ENCODE measurements at places on chromosomes 13 and 19. TPM values are rescaled to one million over a fixed set of nuclear protein-coding genes. Genes with fewer than 3 reads are reported as not detected.

Gene DLL3
- total RNA-seq: not detected

Gene C1QTNF9
- total RNA-seq: not detected

- no peaks in the 10 kb centered on the region for H3K27me3 ChIP-seq
- no peak overlapping the region for H3K27ac ChIP-seq
- peaks cover 6% of the 10 kb centered on the region for H3K36me3 ChIP-seq
- peaks cover 33% of the 10 kb centered on the region for H3K4me1 ChIP-seq
Measured at GRCh38 chr19:49515767-49516166, 3.3 kb downstream of the FCGRT start.

DNA sequence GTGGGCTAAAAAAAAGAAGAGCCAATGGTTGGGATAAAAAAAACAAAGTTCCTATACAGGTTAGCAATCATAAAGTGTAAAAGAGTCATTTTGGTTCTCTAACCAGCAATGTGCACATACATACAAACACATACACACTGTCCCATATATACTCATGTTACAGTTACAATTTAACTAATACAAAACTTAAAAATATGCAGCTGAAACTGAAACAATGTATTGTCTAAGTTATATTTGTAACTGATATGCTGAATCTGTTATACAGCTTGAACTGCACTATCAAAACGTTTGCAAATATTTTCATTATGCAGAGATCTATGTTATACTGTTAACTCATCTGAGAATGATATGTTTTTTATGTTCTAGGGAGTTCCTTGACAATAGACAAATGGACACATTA is 173.7 kb downstream of the KLF12 start:
- DNase-seq: no peak
- H3K36me3 ChIP-seq: no peaks in the 10 kb centered on the region

DNA sequence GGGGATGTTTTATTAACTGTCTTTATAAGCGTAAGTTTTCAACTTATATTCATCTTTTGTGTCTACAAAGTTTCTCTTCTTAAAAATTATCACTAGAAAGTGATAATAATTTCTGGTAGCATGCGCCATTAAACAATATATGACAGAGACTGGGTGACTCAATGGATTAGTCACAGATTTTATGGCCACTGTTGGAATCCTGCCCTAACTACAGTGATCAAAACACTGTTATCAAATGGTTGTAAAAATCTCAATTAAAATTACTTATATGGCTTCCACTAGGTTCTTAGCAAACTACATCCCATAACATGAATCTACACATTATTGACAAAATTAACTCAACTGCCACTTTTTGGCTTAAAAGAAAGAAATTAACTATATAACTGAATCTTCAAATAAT is 350.0 kb downstream of the DACH1 start:
- H3K4me1 ChIP-seq: no peaks in the 10 kb centered on the region
- no peak overlapping the region for H3K27ac ChIP-seq
- no peak for DNase-seq
- H3K27me3 ChIP-seq: no peaks in the 10 kb centered on the region

- H3K27ac ChIP-seq: no peak overlapping the region
- DNase-seq: no peak
- peaks cover 21% of the 10 kb centered on the region for H3K27me3 ChIP-seq
- no peak overlapping the region for H3K4me3 ChIP-seq
- no peaks in the 10 kb centered on the region for H3K36me3 ChIP-seq
- no peaks in the 10 kb centered on the region for H3K4me1 ChIP-seq
Measured at GRCh38 chr19:6654347-6655310, 15.3 kb downstream of the TNFSF14 start.

- no peak overlapping the region for H3K27ac ChIP-seq
- H3K27me3 ChIP-seq: no peaks in the 10 kb centered on the region
- no peak overlapping the region for H3K4me3 ChIP-seq
- H3K4me1 ChIP-seq: peaks cover 11% of the 10 kb centered on the region
- DNase-seq: no peak
- H3K36me3 ChIP-seq: peaks cover 60% of the 10 kb centered on the region
Measured at GRCh38 chr19:54107876-54108490, 5.3 kb downstream of the NDUFA3 start.

DNA sequence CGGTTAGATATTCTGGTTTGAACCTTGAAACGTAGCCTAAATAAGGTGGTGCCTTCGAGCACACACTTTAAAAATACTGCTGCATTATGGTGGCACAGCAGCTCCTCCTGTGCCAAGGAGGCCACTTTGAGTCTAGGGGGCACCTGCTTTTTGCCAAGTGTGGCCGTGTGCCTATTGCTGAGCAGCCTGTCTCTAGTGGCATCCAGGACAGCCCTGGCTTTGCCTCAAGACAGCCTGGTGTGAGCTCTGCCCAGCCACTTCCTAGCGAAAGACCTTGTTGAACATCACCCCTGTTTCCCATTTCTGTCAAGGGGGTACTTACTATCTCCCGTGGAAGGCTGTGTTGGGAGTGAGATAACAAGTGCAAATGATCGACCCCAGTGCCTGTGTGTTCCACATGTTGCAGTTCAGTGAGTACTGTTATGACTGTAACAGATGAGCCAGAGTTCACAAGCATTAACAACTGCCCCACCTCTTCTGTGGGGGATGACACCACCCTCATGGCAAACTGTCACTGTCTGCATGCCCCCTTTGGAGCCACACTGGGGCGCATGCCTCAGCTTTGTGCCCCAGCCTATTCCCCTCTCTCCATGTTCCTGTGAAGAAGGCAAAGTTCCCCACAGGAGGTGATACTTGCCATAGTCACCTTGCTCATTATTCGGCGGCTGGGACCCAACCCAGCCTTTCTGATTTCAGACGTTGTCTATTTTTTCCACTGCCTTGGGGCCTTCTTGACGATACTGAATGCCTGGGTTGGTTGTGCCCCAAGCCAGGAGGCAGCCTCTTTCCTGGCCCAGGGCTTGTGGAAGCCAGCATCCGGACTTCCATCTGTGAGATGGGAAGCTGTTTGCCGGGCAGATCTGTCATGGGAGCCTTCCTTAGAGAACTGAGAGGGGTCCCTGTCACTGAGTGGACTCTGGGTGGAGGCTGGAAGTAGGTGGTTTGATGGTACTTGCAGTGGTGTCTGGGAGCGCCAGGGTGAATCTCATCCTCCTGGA is 5.4 kb downstream of the GATAD2A start:
- H3K4me3 ChIP-seq: no peak overlapping the region
- no peak for DNase-seq
- H3K27ac ChIP-seq: no peak overlapping the region
- H3K36me3 ChIP-seq: no peaks in the 10 kb centered on the region

GRCh38 chr13:75479102-75479740 is 2.7 kb downstream of the TBC1D4 start:
- DNase-seq: no peak
- peak overlapping the region; percentile 73 for H3K4me3 ChIP-seq
- H3K36me3 ChIP-seq: no peaks in the 10 kb centered on the region
- H3K4me1 ChIP-seq: peaks cover 21% of the 10 kb centered on the region
- no peaks in the 10 kb centered on the region for H3K27me3 ChIP-seq
- H3K27ac ChIP-seq: no peak overlapping the region

GRCh38 chr19:51531349-51532315 is at the start of gene SIGLEC6:
TSS of gene SIGLEC6 (minus strand) at chr19:51531670. CDS start at chr19:51531648, 22 bp downstream.
- peak; percentile 86 for DNase-seq
- no peak within 1 kb of the TSS for H3K27ac ChIP-seq
- H3K4me1 ChIP-seq: no peaks in the 10 kb centered on the region
- H3K36me3 ChIP-seq: no peaks in the 10 kb centered on the region
- no peak within 1 kb of the TSS for H3K4me3 ChIP-seq

DNA sequence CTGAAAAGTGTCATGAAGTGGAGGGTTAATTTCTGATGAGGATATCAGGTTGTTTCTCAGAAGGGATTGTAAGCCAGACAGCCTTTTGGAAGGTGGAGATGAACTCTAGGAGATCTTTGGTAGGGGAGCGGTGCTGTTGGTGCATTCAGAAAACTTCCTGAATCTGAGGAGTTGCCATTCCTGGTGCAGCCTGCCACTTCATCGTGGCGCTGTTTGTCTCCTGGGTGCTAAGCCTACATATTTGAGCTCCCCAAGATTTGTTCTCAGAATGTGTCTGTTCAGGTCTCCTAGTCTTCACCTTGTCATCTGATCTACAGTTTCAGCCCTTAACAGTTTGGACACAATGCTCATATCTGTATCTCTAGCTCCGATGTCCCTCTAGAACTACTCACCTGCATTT is 285.6 kb downstream of the MTUS2 start:
- H3K27me3 ChIP-seq: no peaks in the 10 kb centered on the region
- H3K4me3 ChIP-seq: no peak overlapping the region
- H3K27ac ChIP-seq: no peak overlapping the region

DNA sequence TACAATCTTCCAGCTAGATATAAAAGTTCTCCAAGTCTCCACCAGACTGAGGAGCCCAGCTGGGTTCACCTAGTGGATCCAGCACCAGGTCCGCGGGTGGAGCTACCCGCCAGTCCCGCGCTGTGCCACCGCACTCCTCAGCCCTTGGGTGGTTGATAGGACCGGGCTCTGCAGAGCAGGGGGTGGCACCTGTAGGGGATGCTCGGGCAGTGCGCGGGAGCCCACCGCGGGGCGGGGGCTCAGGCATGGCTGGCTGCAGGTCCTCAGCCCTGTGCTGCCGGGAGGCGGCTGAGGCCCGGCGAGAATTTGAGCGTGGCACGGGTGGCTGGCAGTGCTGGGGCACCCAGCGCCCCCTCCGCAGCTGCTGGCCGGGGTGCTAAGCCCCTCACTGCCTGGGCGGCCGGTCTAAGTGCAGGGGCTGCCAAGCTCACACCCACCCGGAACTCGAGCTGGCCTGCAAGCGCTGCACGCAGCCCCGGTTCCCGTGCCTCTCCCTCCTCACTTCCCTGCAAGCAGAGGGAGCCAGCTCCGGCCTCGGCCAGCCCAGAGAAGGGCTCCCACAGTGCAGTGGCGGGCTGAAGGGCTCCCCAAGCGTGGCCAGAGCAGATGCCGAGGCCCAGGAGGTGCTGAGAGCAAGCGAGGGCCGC is 542.8 kb upstream of the PCDH9 start:
- peak; percentile 56 for DNase-seq
- H3K4me1 ChIP-seq: no peaks in the 10 kb centered on the region
- H3K27ac ChIP-seq: no peak overlapping the region
- no peaks in the 10 kb centered on the region for H3K36me3 ChIP-seq
- no peak overlapping the region for H3K4me3 ChIP-seq
- no peaks in the 10 kb centered on the region for H3K27me3 ChIP-seq

DNA sequence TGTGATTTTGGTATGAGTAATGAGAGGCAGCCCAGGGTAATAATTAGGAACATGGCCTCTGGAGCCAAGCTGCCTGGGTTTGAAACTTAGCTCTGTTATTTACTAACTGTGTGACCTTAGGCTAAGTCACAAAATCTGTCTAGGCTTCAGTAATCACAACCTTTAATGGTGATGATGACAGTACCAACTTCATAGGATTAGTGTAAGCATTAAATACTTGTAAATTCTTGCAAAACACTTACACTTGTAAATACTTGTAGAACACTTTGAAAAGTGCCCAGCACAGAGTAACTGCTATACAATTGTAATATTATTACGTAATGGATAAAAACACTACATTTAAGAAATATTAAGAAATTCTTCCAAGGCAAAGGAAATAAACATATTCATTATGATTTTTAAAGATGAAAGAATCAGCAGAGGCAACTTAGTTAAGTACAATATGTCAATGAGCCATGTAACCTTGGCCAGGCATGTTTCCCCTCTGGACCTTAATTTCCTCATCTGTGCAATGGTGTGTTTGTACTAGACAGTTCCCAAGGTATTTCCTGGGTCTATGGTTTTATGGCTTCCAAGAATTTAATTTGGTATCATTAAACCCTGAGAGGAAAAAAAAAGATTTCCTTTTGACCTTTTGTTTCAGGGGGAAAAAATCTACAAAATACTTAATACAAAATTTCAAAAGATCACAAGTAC is 628.5 kb upstream of the KLHL1 start:
- H3K27ac ChIP-seq: no peak overlapping the region
- no peaks in the 10 kb centered on the region for H3K36me3 ChIP-seq
- H3K4me3 ChIP-seq: no peak overlapping the region
- no peak for DNase-seq
- no peaks in the 10 kb centered on the region for H3K27me3 ChIP-seq
- no peaks in the 10 kb centered on the region for H3K4me1 ChIP-seq

- no peaks in the 10 kb centered on the region for H3K36me3 ChIP-seq
- H3K4me3 ChIP-seq: peak overlapping the region; percentile 40
- H3K27me3 ChIP-seq: no peaks in the 10 kb centered on the region
- peak overlapping the region; percentile 63 for H3K27ac ChIP-seq
Measured at GRCh38 chr19:6802336-6803035, 30.0 kb downstream of the VAV1 start.

DNA sequence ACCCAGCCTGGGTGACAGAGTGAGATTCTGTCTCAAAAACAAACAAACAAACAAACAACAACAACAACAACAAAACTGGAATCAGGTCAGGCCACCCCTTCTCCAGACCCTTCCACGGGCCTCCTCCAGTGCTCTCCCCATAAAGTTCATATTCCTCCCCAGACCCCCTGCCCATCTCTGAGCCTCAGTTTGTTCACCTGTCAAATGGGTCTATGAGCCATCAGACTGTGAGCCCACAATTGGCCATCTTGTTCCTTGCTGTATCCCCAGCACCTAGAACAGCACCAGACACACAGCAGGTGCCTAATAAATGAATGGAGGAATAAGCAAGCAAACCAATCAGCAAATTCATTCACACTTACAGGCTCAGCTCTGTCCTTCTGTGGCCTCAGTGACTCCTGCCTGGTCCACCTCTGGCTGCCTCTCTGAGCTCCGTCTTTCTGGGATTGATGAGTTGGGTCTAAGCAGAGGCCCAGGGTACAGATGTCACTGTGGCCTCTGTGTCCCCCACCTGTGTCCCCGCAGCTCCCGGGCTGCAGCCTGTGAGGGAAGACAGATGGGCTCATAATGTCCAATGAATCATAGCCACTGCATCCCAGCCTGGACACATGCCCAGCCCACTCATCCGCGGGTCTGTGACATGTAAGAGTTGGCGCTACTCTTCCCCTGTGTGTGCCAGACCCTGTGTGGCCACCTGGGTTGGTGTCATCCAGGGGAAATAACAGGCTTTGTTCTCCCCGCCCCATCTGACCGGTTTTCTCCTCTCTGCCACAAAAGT is 19.6 kb upstream of the PTPRS start:
- H3K4me3 ChIP-seq: no peak overlapping the region
- H3K36me3 ChIP-seq: no peaks in the 10 kb centered on the region
- peaks cover 43% of the 10 kb centered on the region for H3K27me3 ChIP-seq
- DNase-seq: no peak
- no peak overlapping the region for H3K27ac ChIP-seq

DNA sequence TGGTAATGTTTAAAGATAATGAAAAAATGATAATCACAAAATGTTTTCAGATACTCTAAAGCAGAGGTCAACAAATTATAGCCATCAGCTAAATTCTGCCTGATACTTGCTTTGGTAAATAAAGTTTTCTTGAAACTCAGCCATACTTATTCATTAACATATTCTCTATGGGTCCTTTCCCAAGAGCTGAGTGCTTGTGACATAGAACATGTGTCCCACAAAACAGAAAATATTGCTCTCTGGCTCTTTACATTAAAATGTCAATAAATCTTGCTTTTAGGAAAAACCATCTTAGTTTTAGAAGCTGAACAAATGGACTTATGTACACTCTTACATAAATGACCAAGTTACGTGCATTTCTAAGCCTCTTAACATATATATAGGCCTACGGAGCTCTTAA is 307.1 kb downstream of the DCT start:
- no peak overlapping the region for H3K27ac ChIP-seq
- H3K36me3 ChIP-seq: no peaks in the 10 kb centered on the region
- no peak overlapping the region for H3K4me3 ChIP-seq
- no peaks in the 10 kb centered on the region for H3K4me1 ChIP-seq
- no peak for DNase-seq
- H3K27me3 ChIP-seq: no peaks in the 10 kb centered on the region
